ENCODE measurements at places on chromosomes 13 and 19.
A peak's percentile ranks its signal among the peaks of the same experiment; 100 is the strongest.

DNA sequence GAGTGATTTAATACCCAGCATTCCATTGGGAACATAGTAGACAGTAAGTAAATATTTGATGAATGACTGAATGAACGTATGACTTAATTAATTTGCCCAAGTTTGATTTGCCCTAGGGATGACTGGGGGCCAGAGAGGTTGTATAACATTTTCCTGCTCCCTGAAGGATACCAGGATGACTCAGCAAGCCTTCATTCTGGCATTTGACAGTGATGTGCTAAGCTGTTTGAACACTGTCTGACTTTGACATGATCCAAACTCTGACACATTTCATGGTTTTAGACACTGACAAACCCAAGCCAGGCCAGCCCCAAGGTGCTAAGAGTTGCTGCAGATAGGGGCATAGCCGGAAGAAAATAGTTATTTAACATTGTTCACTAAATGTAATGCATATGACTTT lies 53.4 kb upstream of the KLF12 start:
- DNase-seq, result no peak

GRCh38 chr13:96837809-96838208 lies 156.5 kb downstream of the OXGR1 start:
- no peak for DNase-seq

GRCh38 chr19:50796634-50797428 lies 6.6 kb downstream of the ACP4 start:
- no peak for DNase-seq

GRCh38 chr19:56692206-56692895 lies 20.8 kb upstream of the ZNF835 start:
- DNase-seq, result no peak

DNA sequence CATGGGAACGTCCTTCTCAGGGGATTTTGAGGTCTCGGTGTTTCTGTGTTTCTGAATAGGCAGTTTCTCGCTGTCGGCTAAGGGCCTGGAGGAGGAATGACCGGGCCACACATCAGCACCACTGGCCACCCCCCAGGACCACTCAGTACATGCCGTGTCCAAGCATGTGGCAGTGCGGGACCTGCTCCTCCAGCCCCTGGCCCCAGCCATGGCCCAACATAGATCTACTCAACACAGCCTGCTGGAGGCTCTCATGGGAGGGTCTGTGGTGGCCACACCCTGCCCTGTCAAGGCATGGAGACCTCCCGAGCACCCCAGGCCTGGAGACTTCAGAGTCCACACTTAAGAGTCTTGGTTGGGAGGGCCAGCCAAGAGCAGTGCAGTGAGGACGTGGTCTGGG lies 17.5 kb downstream of the IZUMO4 start:
- DNase-seq, result no peak

DNA sequence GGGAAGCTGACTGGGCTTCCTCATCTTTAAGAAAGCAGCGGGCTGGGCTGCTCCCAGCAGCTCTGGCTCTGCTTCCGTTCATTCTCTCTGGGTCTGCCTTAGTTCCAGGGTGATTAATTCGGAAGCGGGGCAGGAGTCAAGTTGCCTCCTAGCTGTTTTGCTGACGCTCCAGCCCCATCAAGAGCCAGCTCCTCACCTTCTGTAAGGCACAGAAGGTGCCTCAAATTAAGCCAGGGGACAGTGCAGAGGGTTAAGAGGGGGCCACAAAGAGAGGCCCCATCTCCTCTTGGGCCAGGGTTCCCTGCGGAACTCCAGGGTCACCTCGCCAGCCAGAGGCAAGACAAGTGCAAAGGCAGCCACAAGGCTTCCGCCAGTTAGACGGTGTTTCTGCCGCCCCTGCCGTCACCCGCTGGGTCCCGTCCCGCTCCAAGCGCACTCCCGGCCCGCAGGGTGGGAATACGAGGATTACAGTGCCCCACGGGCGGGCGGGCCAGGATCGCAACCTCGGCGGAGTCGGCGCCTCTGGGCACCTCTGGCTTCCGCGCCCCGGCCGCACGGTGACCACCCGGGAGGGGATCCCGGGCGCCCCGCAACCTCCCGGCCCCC lies 508 bp downstream of the SLC15A1 start:
- DNase-seq, result peak; percentile 15

DNA sequence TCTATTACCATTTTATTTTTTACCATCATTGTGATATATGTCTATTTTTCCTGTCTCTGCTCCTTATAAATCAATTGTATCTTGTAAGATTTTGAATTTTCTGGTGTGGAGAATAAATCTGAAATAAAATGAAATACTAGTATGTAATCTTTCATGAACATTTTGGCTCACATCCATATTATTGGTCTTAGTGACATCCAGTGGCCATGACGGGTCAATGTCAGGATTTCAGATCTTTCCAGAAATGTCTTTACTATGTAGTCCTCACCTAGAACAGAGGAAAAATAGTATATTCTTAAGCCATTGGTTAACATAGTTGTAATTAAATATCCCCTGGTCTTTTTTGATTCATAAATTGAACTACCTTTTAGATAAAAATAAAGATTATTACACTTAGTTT lies 109.8 kb upstream of the GPC6 start:
- DNase-seq, result peak; percentile 15

DNA sequence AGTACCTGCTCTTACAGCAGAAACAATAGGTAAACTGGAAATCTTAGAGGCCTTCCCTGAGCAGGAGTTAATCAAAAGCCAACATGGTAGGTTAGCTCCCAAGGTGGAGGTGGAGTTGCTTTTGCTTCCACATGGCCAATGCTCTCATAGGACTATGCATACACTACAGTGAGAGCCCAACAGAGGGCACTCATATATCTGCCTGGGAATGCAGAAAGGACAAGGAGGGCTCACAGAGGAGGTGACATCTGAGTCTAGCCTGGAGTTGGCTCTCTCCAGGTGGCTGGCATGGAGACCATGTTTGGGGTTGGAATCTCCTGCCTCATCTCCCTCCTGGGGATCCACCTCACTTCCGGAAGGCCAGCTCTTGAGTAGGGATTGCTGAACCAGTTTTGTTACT lies 34.6 kb downstream of the ATP8A2 start:
- DNase-seq, result peak; percentile 8

DNA sequence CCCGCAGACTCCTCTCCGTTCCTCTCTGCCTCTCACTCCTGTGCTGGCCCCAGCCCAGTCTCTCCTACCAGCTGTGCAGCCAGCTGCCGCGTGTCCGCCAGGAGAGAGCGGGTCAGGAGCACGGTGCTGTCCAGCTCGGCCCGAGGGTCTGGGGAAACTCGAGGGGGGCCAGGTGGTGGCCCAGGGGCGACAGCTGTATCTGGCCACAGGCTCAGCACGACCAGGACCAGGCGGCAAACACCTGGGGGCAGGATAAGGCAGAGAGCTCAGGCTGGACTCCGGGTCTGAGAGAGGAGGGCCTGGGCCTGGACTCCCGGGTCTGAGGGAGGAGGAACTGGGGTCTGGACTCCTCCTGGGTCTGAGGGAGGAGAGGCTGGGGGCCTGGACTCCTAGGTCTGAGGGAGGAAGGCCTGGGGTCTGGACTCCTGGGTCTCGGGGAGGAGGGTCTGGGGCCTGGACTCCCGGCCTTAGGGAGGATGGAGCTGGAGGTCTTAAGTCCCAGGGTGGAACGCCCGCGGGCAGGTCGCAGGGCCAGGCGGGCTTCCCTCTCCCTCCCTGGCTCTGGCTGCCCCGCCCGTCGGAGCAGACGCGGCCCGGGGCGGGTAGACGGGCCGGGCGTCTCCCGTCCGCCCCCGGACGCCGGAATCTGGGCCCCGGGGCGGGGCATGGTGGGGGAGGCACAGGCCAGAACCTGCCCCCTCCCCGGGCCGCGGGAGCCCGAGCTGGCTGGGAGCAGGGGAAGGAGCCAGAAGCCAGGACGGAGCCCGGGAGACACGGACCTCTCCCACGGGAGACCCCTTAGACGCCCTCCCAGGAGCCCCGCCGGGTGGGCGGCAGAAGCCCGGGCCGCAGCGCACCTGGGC lies 1.3 kb downstream of the IL11 start:
- no peak for DNase-seq

DNA sequence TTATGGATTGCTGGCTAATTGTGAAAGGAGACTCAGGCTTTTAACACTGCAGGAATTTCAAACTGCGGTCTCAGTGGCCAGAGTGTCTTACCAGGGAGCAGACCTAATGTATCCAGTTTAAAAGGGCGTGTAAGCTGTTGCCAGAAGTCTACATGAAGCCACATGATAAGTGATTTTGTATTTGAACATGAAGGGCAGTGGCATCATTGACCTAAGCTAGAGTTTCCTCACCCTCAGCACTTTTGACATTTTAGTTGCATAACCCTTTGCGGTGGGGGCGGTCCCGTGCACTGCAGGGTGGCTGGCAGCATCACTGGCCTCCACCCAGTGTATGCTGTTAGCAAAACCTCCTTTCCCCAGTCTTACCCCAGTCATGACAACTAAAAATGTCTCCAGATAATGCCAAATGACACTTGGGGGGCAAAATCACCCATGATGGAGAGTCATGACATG lies 23.7 kb upstream of the GPR18 start:
- DNase-seq, result peak; percentile 45

GRCh38 chr13:108408672-108409071 lies 139.2 kb downstream of the TNFSF13B start:
- no peak for DNase-seq

Data from choroid plexus epithelial cell (primary cell).